ENCODE measurements at places on chromosomes 11 and 22. TPM values are rescaled to one million over a fixed set of nuclear protein-coding genes. Genes with fewer than 3 reads are reported as not detected.

GRCh38 chr11:95576146-95576845 is 213.3 kb downstream of the FAM76B start:
- no peaks in the 10 kb centered on the region for H3K27me3 ChIP-seq
- H3K36me3 ChIP-seq, result no peaks in the 10 kb centered on the region
- DNase-seq, result no peak
- H3K4me3 ChIP-seq, result no peak overlapping the region
- no peaks in the 10 kb centered on the region for H3K4me1 ChIP-seq
- H3K27ac ChIP-seq, result no peak overlapping the region

DNA sequence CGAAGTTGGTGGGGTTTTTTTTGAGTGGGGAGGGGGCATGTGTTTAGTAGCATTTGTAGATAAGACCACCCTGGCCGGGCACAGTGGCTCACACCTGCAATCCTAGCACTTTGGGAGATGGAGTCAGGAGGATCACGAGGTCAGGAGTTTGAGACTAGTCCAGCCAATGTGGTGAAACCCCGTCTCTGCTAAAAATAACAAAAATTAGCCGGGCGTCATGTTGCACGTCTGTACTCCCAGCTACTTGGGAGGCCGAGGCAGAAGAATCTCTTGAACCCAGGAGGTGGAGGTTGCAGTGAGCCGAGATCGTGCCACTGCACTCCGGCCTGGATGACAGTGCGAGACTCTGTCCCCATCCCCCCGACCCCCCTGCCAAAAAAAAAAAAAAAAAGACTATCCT is 34.6 kb downstream of the CECR2 start:
- H3K36me3 ChIP-seq, result no peaks in the 10 kb centered on the region
- H3K27ac ChIP-seq, result no peak overlapping the region
- DNase-seq, result no peak

- no peak overlapping the region for H3K4me3 ChIP-seq
- H3K27ac ChIP-seq, result no peak overlapping the region
- no peaks in the 10 kb centered on the region for H3K27me3 ChIP-seq
- H3K4me1 ChIP-seq, result no peaks in the 10 kb centered on the region
- no peak for DNase-seq
Measured at GRCh38 chr11:28673691-28674432, 565.7 kb downstream of the METTL15 start.

DNA sequence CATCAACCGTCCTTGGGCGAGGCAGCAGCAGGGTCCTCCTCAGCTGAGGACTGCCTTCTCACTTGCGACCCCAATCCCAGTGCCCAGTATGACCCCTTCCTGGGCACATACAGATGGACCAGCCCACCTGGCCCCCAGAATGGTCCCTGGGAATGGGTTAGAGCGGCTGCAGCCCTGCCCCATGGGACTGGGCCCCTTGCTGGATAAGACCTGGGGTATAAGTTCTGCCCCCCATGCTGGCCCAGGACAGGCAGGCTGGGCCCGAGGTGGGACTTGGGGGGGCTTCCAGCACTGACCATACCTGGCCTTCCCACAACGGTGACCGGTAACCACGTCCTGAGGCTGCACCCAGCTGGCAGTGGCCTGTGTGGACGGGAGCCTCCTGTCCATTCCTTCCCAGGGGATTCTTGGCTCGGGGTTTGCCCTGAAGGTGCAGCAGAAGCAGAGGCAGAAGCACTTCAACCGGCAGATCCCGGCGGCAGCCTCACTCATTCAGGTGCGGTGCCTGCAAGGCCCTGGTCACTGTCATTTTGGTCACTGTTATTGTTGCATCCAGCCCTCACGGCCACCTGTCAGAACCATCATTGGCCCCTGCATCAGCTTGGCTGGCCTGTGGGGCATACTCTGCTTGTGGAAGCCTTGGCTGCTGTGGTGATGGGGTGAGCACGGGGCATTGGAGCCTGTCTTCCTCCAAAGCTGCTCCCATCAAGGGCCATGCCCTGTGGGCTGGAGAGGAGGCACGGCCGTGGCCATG is 114.8 kb downstream of the KCNQ1OT1 start:
- H3K4me3 ChIP-seq, result no peak overlapping the region
- no peaks in the 10 kb centered on the region for H3K27me3 ChIP-seq
- no peak overlapping the region for H3K27ac ChIP-seq
- no peaks in the 10 kb centered on the region for H3K4me1 ChIP-seq
- no peak for DNase-seq

GRCh38 chr11:58285483-58286040 is 17.5 kb upstream of the OR10W1 start:
- no peak overlapping the region for H3K27ac ChIP-seq
- H3K4me3 ChIP-seq, result no peak overlapping the region

DNA sequence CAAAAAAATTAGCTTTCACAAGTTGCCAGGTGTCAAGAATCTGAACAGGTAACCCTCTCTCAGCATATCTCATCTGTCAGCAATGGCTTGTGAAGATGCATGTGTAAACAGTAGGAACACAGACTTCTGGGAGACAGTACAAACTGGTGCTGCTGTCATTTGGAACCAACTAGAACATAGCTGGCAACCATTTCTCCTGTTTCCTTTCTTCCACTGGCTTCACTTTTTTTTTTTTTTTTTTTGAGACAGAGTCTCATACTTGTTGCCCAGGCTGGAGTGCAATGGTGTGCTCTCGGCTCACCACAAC is 2.1 kb upstream of the PIK3C2A start:
- no peak for DNase-seq
- peaks cover 3% of the 10 kb centered on the region for H3K36me3 ChIP-seq
- H3K4me1 ChIP-seq, result peaks cover 19% of the 10 kb centered on the region
- H3K27ac ChIP-seq, result peak overlapping the region; percentile 76
- H3K27me3 ChIP-seq, result no peaks in the 10 kb centered on the region

DNA sequence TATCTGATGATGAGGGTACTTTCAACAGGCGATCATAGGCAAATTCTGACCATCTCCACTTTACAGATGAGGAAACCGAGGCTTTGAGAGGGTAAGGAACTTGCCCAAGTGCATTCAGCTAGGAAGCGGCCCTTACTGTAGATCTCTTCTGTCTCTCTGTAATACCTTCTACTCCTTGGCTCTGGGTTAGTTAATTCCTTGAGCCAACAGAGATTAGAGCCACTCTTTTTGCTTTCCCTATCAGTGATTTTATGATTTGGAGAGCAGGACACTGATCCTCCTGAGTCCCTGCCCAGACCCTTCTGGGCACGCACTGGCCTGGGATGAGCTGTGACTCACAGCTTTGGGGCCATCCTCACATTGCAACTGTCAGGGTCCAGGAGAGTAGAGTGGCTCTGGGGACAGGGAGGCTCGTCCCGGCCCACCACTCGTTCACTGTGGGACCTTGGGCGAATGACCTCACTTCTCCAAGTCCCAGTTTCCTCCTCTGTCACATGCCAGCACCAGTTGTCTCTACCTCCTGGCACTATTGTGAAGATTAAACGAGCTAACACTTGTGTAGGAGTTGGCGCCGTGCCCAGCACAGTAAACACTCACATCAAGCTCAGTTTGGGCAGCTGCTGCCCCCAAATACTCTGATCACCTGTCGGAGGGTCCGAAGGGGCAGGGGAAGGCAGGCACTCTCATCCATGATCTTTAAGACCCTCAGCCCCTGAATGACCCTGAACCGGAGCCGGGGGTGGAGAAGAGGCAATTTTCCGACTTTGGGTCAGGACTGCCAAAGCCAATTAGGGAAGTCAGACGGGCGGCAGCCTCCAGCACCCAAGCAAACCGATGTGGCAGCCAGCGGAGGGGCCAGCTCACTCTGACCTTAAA is 235.0 kb downstream of the MIAT start:
- H3K4me3 ChIP-seq, result no peak overlapping the region
- H3K27me3 ChIP-seq, result peaks cover 35% of the 10 kb centered on the region
- H3K27ac ChIP-seq, result no peak overlapping the region

GRCh38 chr11:36945384-36945783 is 347.3 kb upstream of the RAG2 start:
- H3K4me3 ChIP-seq, result no peak overlapping the region
- H3K27me3 ChIP-seq, result no peaks in the 10 kb centered on the region
- DNase-seq, result no peak
- no peaks in the 10 kb centered on the region for H3K36me3 ChIP-seq
- H3K27ac ChIP-seq, result no peak overlapping the region

DNA sequence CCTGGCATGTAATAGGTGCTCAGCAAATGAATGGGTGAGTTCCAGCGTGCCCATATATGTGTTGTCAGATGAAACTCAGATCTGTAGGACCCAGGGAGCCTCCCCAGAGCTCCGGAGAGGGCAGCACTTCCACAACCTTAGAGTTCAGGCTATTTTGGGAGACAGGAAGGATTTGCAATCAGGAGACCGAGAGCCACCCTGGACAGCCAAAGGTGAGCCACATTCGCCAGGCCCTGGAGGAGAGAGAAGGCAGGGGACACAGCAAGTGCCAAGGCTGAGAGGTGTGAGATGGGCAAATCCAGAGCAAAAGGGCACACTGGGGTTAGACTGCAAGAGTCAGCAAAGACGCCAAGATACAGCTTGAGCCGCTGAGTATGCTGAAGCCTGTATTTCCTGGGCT is 66.4 kb downstream of the CD82 start:
- peaks cover 41% of the 10 kb centered on the region for H3K27me3 ChIP-seq
- peaks cover 4% of the 10 kb centered on the region for H3K36me3 ChIP-seq
- DNase-seq, result no peak
- H3K4me3 ChIP-seq, result no peak overlapping the region

DNA sequence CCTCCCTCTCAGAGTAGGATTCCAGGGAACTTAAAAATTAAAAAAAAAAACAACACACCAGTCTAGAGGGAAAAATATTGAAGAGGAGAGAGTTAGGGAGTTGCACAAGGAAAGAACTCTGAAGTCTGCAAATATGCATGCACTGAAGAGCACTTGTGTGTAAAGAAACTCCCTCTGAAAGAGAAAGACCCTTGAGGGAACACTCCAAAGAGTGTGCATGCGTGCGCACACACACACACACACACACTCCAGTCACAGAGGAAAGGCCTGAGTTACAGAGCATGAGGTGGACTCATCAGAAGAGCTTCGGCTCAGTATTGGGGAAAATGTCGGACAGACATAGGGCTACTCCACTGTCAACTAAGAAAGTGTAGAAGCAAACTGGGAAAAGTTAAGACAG is 30.1 kb downstream of the GGTLC2 start:
- H3K27ac ChIP-seq, result no peak overlapping the region
- peaks cover 2% of the 10 kb centered on the region for H3K4me1 ChIP-seq
- no peak for DNase-seq
- no peak overlapping the region for H3K4me3 ChIP-seq

GRCh38 chr11:41306431-41306830 is 153.0 kb downstream of the LRRC4C start:
- no peak for DNase-seq
- H3K27ac ChIP-seq, result no peak overlapping the region
- no peak overlapping the region for H3K4me3 ChIP-seq
- no peaks in the 10 kb centered on the region for H3K4me1 ChIP-seq

- H3K4me1 ChIP-seq, result no peaks in the 10 kb centered on the region
- H3K27ac ChIP-seq, result no peak overlapping the region
- no peak overlapping the region for H3K4me3 ChIP-seq
Measured at GRCh38 chr22:32343941-32344340, 13.7 kb upstream of the RFPL3 start.

DNA sequence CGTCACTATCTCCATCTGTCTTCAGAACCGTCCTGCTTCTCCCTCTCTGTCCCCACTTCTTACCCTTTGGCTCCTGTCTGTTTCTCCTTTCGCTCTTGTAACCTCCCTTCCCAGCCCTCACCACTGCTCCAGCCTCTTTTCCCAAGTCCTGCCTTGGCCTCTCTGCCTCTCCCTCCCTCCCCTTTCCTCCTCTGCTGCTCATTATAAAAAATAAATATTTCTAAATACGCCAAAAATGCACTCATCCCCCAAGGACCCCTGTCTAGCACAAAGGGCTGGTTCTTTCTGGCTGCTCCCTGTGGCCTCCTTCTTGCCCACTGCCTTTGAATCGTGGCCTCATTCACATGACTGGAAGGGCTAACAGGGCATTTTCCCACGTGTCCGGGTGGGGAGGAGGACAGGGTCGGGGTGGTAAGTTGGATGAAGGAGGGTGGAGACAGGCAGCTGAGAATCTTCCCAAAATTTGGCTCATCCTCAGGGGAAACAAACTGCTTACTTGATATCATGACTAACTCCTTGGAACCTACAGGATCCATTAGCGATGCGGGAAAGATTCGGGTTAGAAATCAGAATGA is 26.4 kb upstream of the OAF start:
- peaks cover 65% of the 10 kb centered on the region for H3K27me3 ChIP-seq
- no peak overlapping the region for H3K27ac ChIP-seq
- H3K4me1 ChIP-seq, result peaks cover 4% of the 10 kb centered on the region
- DNase-seq, result no peak
- H3K4me3 ChIP-seq, result no peak overlapping the region
- peaks cover 8% of the 10 kb centered on the region for H3K36me3 ChIP-seq

DNA sequence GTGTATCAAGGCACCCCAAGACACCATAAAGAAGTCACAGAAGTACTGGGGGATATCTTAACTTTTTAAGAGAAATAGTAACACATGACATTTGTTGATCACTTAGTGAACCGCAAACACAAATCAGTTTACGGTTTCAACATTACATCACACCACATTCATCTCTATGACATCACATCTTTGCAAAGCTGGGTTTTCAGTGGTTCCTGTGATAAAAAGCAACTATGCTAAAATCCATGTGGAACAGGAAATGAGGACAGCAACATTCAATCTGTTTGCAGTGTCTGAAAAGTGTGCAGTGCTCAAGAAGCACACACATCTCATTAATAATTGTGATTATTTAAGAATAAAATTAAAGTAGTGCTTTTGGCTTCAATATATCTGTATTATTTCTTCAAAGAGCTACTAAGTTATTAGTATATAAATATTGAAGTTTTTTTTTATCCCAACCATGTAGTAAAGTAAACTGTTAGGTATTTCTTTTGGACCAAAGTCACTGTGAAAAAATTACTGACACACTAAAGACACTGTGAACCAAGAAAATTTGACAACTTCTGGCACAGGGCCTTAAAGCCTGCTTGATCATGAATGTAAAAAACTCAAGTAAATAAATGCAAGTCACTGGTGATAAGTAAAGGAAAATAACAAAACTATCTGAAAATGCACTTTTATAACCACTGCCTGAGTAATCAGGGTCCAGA is 156.0 kb upstream of the SOX6 start:
- H3K36me3 ChIP-seq, result no peaks in the 10 kb centered on the region
- no peaks in the 10 kb centered on the region for H3K4me1 ChIP-seq
- H3K27me3 ChIP-seq, result no peaks in the 10 kb centered on the region

MMP8 gene
- total RNA-seq, result not detected

GGTLC2 gene
- not detected for total RNA-seq

SAC3D1 gene
- 3.9 TPM for total RNA-seq

Data from T-helper 17 cell (primary cell).